ENCODE measurements at places on chromosomes 1 and 21.

DNA sequence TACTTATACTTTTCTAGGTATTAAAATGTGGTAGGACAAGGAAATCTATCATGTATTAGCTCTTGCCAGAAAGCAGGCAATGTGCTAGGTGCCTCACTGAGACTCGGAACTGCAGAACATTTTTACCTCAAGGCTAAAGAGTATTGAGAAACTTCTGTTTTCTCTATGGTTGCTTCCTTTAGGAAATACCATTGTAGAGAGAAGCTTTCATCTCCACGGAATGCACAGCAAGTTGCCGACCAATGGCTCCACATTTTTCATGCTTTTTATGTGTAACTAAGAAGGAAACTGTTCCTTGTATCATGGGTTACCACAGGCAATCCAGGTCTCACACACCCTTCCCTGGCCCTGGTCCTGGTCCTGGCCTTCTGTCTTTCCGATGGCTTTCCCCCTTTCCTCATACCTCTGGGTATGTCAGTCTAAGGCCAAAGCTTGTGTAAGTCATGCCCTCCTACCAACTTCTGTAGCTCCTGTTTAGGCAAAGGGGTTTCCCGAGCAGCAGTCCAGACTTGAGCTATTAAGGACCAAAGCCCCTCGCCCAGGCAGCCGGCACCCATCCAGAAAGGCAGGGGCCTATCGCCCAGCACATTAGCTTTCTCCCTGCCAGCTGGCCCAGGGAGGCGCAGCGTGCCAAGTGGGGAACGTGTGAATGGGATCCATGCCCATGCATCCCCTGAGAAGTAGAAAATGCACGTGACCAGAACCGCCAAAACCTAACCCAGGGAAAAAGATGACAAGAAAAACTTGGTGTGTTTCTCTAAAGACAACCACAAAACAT lies 225.0 kb downstream of the PBX1 start:
- DNase-seq, result no peak

DNA sequence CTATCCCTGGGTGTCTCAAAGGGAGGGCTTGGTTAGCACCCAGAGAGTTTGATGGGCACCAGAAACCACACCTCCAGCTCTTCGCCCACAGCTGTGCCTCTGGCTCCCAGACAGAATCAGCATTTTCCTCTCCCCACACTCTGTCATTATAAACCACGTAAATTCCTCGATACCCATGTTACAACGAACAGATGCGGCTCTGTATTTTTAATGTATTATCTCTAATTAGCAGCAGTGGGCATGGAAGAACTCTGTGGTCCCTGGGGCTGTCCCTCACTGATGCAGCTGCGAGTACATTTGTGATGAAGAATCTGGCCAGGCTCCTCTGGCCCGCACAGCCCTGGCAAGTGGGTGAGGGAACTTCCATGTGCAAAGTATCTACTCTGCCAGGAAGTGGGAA lies 10.8 kb downstream of the HMGB4 start:
- no peak for DNase-seq

GRCh38 chr21:42476388-42477331 lies 19.4 kb downstream of the RSPH1 start:
- DNase-seq, result no peak

DNA sequence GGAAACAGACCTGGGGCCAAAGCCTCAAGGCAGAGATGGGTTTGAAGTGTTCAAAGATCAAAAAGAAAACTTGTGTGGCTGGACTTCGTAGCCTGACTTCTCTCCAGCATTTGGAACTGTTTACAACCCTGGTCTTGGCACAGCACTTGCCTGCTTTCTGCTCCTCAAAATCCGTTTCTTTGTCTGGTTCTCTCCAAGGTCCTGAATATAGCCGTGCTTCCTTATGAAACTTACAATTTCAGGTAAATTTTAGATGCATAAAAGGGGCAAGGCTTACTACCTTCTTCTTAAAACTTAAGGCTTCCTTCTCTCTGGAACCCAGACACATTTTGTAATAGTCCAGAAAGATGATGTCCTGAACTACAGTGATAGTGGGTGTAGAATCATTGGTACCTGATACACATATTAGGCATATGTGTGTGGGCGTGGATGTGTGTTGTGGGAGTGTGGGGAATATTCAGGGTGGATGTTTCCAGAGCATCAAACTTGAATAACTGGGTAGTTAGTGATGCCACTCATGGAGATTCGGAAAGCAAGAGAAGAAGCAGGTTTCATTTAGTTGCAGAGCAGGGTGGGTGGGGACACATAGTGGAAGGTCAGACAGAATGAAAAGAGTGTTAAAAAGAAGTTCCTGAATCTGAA lies 26.4 kb upstream of the FAM78B start:
- DNase-seq, result no peak

DNA sequence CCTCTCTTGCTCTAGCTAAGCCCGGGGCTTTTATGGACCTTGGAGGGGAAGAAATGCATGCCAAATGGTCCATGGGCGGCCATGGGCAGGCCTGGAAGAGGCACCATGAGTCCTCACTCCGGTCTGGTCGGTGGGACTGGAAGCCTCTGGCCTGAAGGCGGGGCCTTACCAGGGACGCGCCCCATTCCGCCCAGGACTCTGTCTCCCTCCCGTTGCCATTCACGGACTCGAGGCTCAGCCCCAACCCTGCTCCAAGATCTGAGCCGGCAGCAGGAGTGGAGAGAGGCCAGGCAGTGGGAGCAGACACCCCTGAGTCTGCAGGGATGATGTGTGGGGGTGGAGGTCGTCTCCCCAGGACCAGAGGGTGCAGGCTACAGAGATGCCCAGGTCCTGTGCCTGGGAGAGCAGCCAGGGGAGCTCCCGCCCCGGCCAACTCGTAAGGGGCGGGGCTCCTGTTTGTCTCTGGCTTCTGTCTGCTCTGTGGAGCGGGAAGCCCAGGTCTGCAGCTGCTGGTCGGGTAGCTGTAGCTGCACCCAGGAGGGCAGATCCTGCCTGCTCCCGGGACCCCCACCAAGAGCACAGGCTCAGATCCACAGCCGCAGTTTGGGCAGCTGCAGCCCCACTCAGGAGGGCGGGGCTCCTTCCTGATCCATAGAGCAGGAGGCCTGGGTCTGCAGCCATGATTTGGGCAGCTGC lies 8.3 kb upstream of the KANK4 start:
- no peak for DNase-seq

DNA sequence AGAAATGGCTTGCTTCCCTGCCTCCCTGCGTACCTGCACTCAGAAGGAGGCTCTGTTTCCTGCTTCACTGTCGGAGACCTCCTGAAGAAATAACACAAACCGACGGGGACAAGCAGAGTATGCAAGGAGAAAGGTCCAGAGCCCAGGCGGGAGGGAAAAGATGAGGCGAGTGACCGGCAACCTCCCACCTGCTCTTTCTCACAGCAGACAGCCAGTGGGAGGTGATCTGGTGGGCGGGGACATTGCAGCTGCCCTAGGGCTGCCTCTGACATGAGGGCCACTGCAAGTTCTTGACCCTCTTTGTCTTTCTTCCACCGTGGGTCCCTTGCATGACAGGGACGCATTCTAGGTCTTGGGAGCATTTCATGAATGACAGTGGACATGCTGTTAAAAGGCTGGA lies 368.2 kb downstream of the CAMTA1 start:
- DNase-seq, result no peak

DNA sequence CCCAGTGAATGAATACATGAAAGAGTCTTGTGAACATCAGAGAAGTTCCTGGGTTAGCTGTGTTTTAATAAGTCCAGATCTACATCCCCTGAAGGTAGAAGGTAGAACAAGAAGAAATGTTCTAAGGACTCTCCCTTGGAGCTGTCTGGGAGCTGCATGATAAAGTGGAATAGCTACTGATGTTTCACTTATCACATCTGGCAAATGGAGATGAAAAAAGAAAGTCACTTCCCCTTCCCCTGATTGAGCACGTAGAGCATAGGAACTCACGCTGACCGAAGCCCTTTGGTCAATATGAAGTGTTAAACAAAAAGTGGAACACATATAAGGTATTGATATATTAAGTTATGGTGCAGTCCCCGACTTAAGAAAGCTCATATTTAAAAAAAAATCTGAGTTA lies 53.2 kb upstream of the PARP1 start:
- no peak for DNase-seq

GRCh38 chr1:61220536-61220935 lies 138.2 kb downstream of the NFIA start:
- DNase-seq, result no peak

- no peak for DNase-seq
Observed at GRCh38 chr1:6982443-6982842, 197.2 kb downstream of the CAMTA1 start.

DNA sequence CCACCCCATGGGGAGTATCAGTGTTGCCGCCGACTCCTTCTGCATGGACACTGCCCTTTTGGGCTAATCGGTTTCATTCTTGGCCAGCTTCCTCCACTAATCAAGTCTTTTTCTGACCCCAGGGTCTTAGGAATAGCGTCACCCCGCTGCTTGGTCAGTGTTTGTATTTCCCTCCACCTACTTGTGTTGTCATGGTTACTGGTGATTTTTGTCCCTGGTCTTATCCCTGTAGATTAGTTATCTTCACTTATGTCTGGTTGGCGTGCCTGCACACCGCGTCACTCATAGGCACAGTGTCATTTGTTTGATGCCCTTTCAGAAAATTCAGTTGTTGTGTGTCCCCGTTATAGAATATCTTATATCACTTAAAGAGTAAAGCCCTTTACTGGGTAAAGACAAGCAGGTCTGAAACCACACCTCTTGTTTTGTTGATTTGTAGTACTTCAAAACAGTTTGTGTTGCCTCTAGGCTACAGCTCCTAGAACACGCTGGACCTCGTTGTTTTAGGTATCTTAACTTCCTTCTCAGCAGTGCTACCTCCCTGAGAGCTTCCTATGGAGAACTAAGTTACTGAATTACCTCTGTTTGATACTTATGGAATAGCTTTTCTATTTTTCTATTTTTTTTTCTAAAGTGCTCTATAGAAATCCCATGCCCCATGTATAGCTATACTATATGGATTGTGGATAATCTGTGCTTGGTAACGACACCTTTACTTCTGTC lies 868 bp downstream of the PPP1R12B start:
- DNase-seq, result no peak

GRCh38 chr21:41779659-41780058 lies 12.8 kb upstream of the RIPK4 start:
- no peak for DNase-seq

DNA sequence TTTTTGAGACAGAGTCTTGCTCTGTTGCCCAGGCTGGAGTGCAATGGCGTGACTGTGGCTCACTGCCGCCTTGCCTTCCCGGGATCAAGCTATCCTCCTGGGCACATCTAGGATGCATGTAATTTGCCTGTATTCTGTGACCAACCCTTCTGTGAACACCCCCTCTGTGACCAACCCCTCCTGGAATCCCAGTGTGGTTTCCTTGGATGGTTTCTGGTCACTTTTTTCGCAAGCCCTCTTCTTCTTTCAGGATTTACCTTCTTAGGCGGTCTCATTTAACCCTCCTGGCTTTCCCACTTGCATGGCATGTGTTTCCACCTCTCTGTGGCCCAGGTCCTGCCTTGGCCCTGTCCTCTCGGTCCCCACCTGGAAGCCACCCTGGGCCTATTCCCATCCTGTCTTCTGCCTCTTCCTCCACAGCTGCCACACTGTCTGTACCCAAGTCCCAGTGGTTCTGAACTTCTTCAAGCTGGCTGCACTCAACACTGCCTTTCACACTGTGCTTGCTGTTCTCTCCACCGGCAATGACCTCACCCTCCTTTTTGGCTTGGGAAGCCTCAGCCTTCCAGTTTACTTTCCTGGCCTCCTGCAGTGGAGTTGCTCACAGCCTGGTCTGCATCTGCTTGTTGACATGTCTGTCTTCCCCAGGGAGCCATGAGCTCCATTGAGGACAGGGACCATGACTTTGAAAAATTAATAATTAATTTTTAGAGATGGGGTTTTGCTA lies 57.0 kb downstream of the DISC1 start:
- no peak for DNase-seq
